ENCODE measurements at places on chromosomes 11 and 22. TPM values are rescaled to one million over a fixed set of nuclear protein-coding genes. Genes with fewer than 3 reads are reported as not detected.
A peak's percentile ranks its signal among the peaks of the same experiment; 100 is the strongest.

DNA sequence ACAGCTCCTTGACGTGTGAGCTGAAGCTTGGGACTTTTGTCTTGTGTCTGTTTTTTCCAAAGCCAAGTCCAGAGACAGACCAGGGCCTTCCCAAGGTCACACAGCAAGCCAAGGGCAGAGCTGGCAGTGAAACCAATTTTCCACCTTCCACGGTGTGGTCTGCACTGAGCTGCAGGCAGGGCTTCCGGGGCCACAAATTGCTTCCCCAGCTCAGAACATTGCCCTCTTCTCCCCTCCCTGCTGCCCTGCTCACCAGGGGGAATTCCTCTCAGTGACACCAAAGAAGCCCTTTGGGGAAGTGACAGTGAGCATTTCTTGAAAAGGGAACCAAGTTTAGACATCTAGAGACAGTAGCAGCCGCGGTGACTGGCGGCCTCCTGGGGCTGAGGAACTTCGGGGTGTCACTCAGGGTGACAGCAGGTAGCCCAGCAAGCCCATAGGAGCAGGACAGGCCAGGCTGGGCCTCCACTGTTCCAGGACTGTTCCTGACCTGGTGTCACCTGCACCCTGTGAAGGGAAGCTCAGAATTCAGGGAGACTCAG lies 9.2 kb downstream of the FXYD2 start:
- no peak for DNase-seq

- DNase-seq, result peak; percentile 96
These were observed 20.3 kb upstream of the PGM2L1 start for GRCh38 chr11:74418509-74418895.

GRCh38 chr22:42289671-42290541 lies 19.5 kb upstream of the TCF20 start:
- no peak for DNase-seq

DNA sequence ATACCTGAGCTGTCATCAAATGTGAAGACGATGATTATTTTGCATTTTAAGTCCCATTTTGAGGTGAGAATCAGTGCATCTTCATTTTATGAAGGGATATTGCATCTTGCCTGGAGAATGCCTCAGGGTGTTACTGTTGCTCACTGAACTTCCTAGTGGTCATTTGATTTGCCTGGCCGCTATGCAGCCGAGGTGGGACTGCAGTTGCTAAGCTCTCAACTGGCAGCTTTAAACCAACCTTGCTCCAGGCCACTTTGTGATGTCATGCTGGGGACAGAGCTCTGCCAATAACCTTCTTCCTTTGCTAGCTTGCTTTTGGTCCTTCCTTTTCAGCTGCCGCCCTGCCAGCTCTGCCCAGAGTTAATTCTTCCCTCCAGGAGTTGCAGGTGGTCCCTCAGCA lies 409.4 kb upstream of the B3GAT1 start:
- no peak for DNase-seq

- no peak for DNase-seq
These were observed 50.0 kb upstream of the LYVE1 start for GRCh38 chr11:10618490-10618889.

GRCh38 chr11:28798286-28798685 lies 690.1 kb downstream of the METTL15 start:
- DNase-seq, result no peak

GRCh38 chr11:119310682-119311052 lies 6.3 kb downstream of the MCAM start:
- DNase-seq, result no peak

- DNase-seq, result no peak
These were observed 25.6 kb upstream of the CD5 start for GRCh38 chr11:61076506-61077304.

DNA sequence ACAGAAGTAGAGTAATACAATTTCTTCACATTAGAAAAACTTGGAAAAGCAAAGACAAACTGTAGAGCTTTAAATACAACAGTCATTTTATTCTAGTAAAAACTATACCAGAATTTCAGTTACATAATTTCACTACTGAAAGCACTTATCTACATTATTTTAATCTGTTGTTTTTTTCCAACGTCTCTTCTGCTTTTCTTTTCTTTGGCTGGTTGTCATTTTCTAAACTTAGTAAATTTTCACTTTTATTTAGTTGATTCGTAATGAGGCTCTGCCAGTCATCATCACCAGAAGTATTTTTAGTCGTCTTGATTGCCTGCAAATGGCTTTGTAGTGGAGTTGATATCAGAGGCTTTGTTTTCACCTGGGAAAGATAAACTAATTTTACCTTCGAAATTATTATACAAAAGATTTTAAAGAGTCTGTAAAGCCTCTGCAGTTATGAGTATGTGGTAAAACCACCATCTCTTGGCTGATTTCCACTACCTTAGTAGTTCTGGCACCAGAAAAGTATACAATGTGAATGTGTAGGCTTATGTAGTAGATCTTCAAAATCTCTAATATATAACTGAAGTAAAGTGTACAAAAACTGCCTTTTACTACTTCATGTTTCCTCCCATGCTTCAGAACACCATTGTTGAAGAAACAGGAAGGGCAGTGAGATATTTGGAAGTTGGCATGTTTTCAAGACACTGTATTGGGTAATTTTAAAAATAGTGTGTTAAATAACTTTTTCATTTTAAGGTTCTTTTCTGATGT lies 19.2 kb downstream of the EIF3M start:
- no peak for DNase-seq

DNA sequence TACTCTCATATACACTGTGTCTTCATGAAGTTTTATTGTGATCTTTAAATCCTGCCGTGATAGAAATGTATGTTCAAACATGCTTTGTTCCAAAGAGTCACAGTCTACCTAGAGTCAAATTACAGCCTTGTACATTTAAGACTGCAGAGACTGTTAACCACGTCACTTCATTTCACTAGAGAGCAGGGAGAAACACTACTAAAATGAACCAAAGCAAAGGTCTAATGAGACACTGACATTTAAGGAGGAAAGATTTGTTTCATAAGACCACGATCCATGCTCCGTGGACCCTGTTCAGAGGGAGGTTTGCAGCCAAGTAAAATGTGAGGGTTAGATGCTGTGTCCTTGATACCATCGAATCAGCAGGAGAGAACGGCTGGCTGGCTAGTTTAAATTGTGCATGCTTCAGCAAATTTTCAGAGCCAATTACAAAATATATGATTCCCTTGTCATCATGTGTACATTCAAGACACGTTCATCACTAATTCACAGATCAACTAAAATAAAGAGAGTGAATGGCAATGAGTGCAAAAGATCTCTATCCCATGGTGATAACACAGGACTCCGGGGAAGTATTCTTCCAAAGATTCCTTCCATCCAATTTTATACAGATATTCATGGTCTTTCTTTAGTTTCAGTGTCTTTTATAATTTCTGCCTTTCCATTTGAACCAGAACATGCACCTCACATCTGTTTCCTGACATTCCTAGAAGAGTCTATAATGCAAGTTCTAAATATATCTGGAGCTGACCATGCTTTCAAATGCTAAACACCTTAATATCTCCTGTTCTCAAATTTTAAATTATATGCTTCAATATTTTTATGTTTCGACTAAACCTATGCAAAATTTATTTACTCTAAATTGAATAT lies 960.9 kb upstream of the FAT3 start:
- DNase-seq, result no peak

GRCh38 chr11:72670041-72670440 lies 4.2 kb downstream of the PDE2A start:
- no peak for DNase-seq

GRCh38 chr11:12117200-12117599 lies 6.8 kb downstream of the MICAL2 start:
- DNase-seq, result no peak

- DNase-seq, result peak; percentile 11
These were observed 34.0 kb downstream of the AMPD3 start for GRCh38 chr11:10488934-10489691.

GRCh38 chr11:27055065-27055682 lies 14.6 kb downstream of the BBOX1 start:
- DNase-seq, result peak; percentile 94

GRCh38 chr22:42817556-42817955 lies 39.5 kb downstream of the ARFGAP3 start:
- DNase-seq, result no peak

DNA sequence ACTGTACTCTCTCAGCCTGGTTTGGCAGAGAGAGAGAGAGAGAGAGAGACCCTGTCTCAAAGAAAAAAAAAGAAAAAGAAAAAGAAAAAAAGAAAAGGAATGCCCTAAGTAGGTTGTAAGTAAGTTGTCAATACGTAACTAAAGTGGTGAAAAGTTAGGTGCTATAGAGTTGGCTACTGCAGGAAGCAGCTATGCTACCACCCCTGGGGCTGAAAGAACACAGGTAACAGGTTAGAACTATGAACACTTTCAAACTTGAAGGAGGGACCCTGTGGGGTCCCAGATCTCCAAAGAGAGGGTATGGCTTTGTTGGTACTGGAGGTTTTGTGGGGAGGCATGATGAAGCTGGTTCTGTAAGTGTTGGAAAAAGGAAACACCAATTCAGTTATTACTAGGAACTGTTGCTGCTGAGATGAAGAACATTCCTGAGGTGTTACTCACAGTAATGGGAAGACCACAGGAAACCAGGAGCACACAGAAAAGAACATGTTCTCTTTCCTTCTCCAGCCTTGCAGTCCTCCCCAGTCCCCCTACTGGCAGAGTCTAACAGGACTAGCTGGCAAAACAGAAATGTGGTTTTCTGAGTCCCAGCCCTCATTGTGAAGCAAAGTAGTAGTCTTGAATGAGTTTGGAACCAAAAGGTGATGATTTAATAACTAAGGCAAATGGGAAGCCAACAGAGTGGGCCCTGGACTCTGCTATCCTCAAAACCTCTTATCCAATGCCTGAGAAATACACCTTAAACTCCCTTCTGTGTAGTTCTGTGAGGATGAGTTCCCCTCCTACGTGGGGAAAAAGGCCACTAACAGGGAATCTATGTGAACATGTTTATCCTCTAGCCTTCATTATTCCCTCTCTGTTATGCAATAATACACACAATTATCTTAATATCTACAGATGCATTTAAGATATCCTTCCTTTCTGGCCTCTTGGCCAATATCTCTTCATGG lies 427.0 kb upstream of the DDI1 start:
- DNase-seq, result peak; percentile 99

DNA sequence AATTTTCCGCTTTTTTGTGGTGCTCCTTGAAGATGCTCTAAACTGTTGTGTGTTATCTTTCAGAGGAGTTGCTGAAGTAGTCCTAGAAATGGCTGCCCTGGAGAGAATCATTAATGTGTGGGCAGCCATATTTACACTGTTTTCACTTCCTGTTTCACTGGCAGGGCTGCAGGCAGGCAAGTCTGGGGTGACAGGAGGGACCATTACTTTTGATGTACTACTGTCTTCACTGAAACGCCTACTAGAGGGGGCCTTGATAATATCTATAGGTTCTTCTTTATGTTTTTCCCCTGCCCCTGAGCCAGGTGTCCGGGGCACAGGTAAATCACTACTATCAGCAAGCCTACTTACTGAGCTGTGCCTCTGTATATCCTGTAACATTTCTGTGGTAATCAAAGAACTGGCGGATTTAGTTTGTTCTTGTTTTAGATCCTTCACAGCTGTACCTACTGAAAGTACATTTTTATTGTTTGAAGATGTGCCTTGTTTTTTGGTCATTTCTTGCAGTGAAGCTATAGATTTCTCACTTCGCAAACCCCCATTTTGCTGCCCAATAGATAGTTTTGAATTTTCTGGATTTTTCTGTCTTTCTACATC lies 39.7 kb downstream of the ACAT1 start:
- DNase-seq, result no peak

- DNase-seq, result no peak
These were observed at the start of gene TRPM5 for GRCh38 chr11:2443881-2444820. TRPM5 (minus strand) TSS chr11:2444514; CDS start chr11:2423036, 21,478 bp downstream.

GRCh38 chr11:126929179-126930061 lies 71.2 kb downstream of the KIRREL3 start:
- peak; percentile 9 for DNase-seq

- DNase-seq, result no peak
These were observed 2.9 kb downstream of the LIF start for GRCh38 chr22:30243661-30244060.

Gene SCGB1A1
- not detected for total RNA-seq

Gene MS4A12
- not detected for total RNA-seq

Gene SPON1
- total RNA-seq, result 2.9 TPM

Gene CSF2RB
- total RNA-seq, result under 0.01 TPM

Gene C11orf97
- total RNA-seq, result not detected

Gene GLB1L3
- not detected for total RNA-seq

Gene MS4A6A
- not detected for total RNA-seq

Gene APOL4
- not detected for total RNA-seq

Gene APOBEC3A
- total RNA-seq, result 2.1 TPM

Gene LIF
- total RNA-seq, result 84.0 TPM

Gene RCN1
- 245 TPM for total RNA-seq

Gene APOA4
- not detected for total RNA-seq

Gene WDR74
- total RNA-seq, result 42.8 TPM

Gene SPCS2
- 46.3 TPM for total RNA-seq
